ENCODE measurements at places on chromosomes 3 and 15. TPM values are rescaled to one million over a fixed set of nuclear protein-coding genes. Genes with fewer than 3 reads are reported as not detected.
A peak's percentile ranks its signal among the peaks of the same experiment; 100 is the strongest.

DNA sequence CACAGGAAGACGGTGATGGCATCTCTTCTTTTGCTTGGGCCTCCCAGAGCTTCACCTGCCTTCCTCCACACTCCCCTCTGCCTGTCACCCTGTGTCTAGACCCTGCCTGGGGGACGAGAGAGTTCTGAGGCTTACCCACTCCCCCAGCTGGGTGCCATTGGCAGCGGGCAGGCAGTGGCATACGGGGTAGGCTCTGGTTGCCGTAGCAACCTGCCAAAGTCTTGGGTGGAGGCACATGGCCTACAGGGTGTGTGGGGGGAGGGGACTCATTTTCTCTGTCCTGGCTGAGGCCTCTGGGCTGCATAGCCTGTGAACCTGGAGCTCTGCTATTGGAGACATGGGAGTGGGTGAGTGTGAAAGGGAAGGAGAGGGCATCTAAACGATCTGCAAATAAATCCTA is 4.4 kb downstream of the INSYN1 start:
- no peaks in the 10 kb centered on the region for H3K36me3 ChIP-seq
- H3K4me1 ChIP-seq = peaks cover 3% of the 10 kb centered on the region
- DNase-seq = no peak
- H3K27me3 ChIP-seq = peaks cover 26% of the 10 kb centered on the region
- no peak overlapping the region for H3K27ac ChIP-seq

DNA sequence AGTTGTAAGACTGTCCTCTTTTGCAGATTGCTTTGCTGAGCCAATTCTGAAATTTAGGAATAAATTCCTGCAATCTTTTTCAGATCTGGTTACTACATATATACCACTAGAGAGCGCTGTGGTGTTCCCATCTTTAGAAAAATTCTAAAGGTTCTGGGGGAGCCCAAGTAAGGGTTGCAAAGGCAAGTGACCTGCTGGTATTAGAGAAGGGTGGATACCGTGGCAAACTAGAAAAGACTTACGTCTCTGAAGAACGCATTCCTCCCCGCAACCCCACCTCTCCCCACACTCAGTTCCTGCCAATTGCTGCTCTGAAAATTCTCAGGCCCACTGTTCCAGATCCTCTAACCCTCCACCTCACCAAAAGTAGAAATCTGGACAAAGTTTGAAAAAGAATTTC is 48.5 kb downstream of the EFHB start:
- H3K4me1 ChIP-seq = no peaks in the 10 kb centered on the region
- H3K27me3 ChIP-seq = no peaks in the 10 kb centered on the region
- H3K4me3 ChIP-seq = no peak overlapping the region

GRCh38 chr3:45981346-45982074 is 14.1 kb downstream of the FYCO1 start:
- DNase-seq = no peak
- H3K36me3 ChIP-seq = peaks cover 18% of the 10 kb centered on the region
- H3K4me1 ChIP-seq = peaks cover 37% of the 10 kb centered on the region
- H3K27ac ChIP-seq = peak overlapping the region; percentile 82

DNA sequence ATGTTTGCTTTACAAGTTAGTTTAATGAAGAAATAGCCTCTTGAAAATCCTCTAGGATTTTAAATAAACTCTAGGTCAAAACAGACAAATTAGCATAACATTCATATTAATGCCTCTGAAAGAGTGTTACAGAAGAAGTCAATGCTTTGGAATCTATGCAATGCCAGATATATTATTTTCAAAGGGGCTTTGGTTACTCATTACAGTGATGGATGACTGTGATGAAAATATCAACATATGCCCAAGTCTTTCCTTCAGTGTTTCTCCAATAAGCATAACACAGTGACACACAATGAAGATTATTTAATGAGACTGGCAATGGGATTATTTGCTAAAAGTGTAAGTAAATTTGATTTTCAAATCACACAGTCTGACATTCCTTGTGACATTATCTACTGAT is 1247.2 kb downstream of the ROBO2 start:
- no peak for DNase-seq
- no peak overlapping the region for H3K27ac ChIP-seq
- no peaks in the 10 kb centered on the region for H3K27me3 ChIP-seq

DNA sequence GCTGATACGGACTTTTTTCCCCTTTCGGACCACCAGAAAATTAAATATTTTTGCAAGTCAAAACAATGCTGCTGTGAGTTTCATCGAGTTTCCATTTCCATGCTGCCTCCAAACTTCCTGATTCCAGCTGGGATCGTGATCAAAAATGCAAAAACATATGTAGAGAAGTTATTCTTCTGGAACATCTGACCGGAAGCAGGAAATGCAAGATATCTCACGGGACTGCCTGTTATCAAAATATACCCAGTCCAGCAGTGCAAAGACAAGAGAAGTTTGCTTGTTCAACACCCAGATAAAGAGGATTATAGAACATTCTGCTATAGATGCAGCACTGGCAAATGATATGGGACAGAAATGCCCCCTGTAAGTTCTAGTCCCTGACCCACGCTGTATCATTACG is 726.7 kb upstream of the NR2F2 start:
- DNase-seq = no peak
- H3K27ac ChIP-seq = no peak overlapping the region
- no peaks in the 10 kb centered on the region for H3K4me1 ChIP-seq
- H3K36me3 ChIP-seq = no peaks in the 10 kb centered on the region
- no peaks in the 10 kb centered on the region for H3K27me3 ChIP-seq

DNA sequence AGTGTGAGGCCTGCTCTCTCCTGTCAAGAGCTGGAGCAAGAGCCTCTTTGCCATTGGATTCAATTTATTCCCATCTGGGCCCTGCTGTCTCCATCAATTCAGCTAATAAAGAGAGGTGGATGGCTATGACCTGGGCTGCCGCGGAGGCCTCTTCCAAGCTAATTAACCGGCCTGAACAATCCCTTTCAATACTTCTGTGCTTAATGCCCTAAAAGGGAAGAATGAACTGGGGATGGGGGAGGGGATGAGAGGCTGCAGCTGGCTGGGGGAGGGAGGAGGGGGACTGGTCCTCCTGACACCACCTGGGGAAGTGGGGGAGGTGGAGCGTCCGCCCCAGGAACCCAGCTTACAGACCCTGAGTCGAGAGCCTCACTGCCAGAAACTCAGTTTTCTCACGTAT is 33.4 kb upstream of the PRR23E start:
- H3K27me3 ChIP-seq = no peaks in the 10 kb centered on the region
- H3K4me1 ChIP-seq = no peaks in the 10 kb centered on the region
- H3K4me3 ChIP-seq = no peak overlapping the region
- no peak for DNase-seq

GRCh38 chr15:80967451-80967850 is 22.2 kb downstream of the MESD start:
- no peak overlapping the region for H3K27ac ChIP-seq
- no peak overlapping the region for H3K4me3 ChIP-seq

GRCh38 chr3:127794402-127794801 is 27.9 kb downstream of the MGLL start:
- H3K36me3 ChIP-seq = no peaks in the 10 kb centered on the region
- no peaks in the 10 kb centered on the region for H3K27me3 ChIP-seq

ANKUB1 gene
- not detected for total RNA-seq

DAPK2 gene
- 8.1 TPM for total RNA-seq

NDUFB5 gene
- 63.7 TPM for total RNA-seq

Data from natural killer cell treated with Interleukin-12 subunit alpha and Interleukin-12 subunit beta and Interleukin-15 and Interleukin-18, amount 100 ng/mL, for 72 hours (primary cell).